ENCODE measurements at places on chromosomes 11 and 22.

DNA sequence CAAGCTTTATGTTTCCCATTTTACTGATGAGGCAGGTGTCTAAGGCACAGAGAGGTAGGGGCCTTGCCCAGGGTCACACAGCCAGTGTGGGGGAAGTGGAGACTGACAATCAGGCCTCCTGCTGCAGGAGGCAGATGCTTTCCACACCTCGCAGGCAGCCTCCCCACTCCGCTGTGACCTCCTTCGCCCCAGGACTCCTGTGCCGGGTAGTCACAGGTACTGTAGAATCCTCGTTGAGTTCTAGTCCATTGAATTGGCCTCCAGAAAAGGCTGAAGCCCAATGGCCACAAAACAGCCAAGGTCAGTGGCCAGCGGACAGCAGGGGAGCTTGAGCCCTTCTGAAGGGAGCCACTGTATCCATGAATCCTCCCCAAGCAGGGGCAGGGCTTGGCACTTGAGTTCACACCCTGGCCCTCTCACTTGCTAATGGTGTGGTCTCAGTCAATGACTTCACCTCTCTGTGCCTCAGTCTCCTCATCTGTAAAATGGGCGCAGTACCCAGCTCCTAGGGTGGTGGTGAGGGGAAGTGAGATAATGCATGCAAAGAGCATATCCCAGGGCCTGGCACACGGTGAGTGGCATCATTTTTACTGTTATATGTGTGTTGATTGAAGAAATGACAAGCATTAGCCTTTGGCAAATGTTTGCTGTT, 1.1 kb upstream of the FXYD2 start:
- no peak for DNase-seq

DNA sequence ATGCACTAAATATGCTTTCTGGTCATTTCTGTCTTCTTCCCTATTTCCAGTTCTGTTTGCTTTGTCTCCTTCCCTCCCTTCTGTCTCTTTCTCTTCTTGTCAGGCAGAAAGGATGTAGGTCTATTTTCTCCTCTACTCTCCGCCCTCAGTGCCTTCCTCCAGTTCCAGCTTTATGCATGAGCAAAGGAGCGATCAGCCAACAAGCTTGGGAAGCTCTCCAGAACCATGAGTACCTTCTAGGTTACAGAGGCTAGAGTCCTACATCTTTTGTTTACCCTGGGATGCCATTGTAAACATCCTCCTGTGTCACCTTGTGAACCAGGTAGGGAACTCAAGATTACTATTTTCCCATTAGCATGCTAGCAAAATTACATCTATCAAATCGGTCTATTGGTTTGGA, 7.9 kb upstream of the SPON1 start:
- DNase-seq: no peak

GRCh38 chr11:71470946-71471345, 17.9 kb downstream of the NADSYN1 start:
- DNase-seq: no peak

GRCh38 chr11:119196833-119197483, 9.2 kb upstream of the CBL start:
- peak; percentile 90 for DNase-seq

All from lung microvascular endothelial cell (primary cell).